ENCODE measurements at places on chromosomes 16 and 17.

DNA sequence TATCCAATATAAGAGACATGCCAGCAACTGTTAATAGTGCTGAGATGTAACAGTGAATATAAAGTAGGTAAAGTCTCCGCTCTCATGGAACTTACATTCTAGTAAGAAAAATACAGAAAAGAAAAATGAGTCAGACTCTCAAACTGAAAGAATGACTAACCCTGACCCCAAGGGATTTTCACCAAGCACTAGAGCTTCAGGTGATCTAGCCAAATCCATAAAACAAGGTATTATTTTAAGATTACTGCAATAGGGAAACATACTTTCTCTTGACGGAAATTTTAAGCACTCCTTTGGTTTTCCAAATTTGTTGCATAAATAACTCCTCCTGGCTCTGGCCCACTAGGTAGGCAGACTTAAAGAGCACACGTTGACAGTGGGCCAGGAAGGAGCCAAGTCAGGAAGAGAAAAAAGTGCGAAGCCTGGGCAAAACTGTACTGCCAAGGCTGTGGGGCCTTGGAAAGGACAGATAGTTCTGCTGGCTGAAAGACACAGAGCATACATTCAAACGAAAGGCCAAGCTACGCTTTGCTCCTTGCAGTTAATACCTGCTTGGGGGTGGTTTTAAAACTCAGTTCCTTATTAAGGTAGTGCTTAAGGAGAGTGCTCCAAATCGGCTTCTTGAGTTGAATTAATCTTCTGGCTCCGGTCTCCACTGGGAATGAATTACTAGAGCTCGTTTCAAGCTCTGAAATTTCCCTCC, 1.4 kb downstream of the GOT2 start:
- H3K4me1 ChIP-seq = peaks cover 5% of the 10 kb centered on the region
- no peaks in the 10 kb centered on the region for H3K36me3 ChIP-seq
- H3K4me3 ChIP-seq = peak overlapping the region; percentile 97
- no peaks in the 10 kb centered on the region for H3K27me3 ChIP-seq

DNA sequence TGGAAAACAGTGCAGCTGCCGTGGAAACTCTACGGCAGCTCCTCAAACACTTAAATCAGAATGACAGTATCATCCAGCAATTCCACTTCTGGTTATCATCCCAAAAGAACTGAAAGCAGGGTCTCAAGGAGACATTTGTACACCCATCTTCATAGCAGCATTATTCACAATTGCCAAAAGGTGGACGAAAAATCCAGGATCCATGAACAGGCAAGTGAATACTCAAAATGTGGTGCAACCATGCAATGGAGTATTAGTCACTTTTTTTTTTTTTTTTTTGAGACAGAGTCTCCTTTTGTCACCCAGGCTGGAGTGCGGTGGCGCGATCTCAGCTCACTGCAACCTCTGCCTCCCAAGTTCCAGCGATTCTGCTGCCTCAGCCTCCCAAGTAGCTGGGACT, 10.6 kb upstream of the AATK start:
- DNase-seq = no peak
- no peaks in the 10 kb centered on the region for H3K4me1 ChIP-seq
- no peaks in the 10 kb centered on the region for H3K36me3 ChIP-seq
- H3K27ac ChIP-seq = no peak overlapping the region
- H3K27me3 ChIP-seq = peaks cover 93% of the 10 kb centered on the region

DNA sequence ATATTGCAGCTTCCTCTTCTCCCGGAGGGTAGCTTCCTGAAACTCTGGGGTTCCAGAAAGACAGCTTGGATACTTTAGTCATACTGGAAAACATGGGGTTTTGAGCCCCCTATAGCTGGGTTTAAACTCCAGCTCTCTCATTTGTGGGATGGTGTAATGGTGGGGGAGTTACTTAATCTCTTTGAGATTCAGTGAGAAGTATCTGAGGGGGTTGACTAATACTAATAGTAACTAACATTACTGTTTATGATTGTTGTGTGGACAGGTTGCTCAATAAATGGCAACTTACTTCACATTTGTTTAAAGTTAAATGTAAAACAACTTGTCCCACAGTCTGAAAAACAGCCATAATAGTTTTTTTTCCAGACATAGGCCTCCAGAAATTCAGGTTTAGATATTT, 5.1 kb upstream of the SUZ12 start:
- H3K4me3 ChIP-seq = no peak overlapping the region
- H3K27me3 ChIP-seq = no peaks in the 10 kb centered on the region
- DNase-seq = no peak
- H3K36me3 ChIP-seq = no peaks in the 10 kb centered on the region
- H3K27ac ChIP-seq = no peak overlapping the region

GRCh38 chr17:47894498-47895346, 1.3 kb upstream of the SP2 start:
- peak overlapping the region; percentile 86 for H3K4me3 ChIP-seq
- H3K27ac ChIP-seq = peak overlapping the region; percentile 53
- no peaks in the 10 kb centered on the region for H3K27me3 ChIP-seq
- no peaks in the 10 kb centered on the region for H3K36me3 ChIP-seq
- H3K4me1 ChIP-seq = peaks cover 32% of the 10 kb centered on the region

GRCh38 chr16:81891736-81892364, 112.8 kb downstream of the PLCG2 start:
- DNase-seq = no peak
- no peaks in the 10 kb centered on the region for H3K27me3 ChIP-seq
- H3K27ac ChIP-seq = no peak overlapping the region
- H3K4me1 ChIP-seq = no peaks in the 10 kb centered on the region

- H3K36me3 ChIP-seq = no peaks in the 10 kb centered on the region
- no peaks in the 10 kb centered on the region for H3K4me1 ChIP-seq
- no peak overlapping the region for H3K4me3 ChIP-seq
Observed at GRCh38 chr16:48112600-48112999, 43.2 kb downstream of the ABCC12 start.

- DNase-seq = no peak
- no peaks in the 10 kb centered on the region for H3K4me1 ChIP-seq
- no peak overlapping the region for H3K4me3 ChIP-seq
- H3K27ac ChIP-seq = no peak overlapping the region
- no peaks in the 10 kb centered on the region for H3K27me3 ChIP-seq
Observed at GRCh38 chr17:70654706-70655105, 485.4 kb downstream of the KCNJ2 start.

- H3K27me3 ChIP-seq = no peaks in the 10 kb centered on the region
- DNase-seq = no peak
- no peak overlapping the region for H3K27ac ChIP-seq
- no peaks in the 10 kb centered on the region for H3K4me1 ChIP-seq
Observed at GRCh38 chr17:34757106-34757505, 177.7 kb downstream of the TMEM132E start.

DNA sequence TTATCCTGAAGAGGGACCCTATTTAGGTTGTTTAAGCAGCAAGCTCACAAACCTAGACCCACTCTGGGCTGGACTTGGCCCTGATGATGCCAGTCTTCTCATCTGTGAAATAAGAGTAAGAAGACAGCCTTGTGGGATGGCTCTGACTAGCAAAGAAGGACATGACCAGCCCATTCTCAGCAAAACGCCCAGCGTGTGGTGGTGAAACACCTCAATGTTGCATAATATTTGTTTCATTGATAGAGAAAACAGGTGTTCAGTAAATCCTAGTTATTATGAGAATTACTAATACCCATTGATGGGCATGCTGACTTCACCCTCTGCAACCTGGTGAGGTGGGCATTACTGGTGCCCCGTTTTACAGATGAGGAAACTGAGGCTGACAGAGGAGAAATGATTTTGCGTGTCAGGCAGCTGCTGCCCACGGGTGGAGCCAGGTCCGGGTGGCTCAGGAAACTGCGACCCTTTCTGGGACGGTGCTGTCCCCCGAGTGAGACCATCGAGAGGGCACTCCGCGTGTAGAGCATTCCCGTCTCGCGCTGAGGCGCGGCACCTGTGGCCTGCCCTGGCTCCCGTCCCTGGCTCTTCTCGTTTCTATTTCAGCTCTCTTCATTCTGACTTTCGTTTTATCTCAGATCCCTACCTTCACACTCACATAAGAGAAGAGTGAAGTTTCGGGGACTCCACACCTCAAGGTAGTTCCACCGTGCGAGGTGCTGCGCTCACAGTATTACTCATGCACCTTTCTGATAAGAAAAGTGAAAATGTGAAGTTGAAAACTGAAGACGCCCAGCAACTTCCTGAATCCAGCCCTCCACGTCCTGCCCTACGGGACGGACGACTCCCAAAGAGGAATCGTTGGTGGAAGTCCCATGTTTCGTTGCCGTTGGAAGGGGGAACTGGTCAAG, 48.5 kb downstream of the IRF8 start:
- H3K27ac ChIP-seq = no peak overlapping the region
- 0 out of 2 replicates have a peak, but pooled peaks cover 5% of the 10 kb centered on the region for H3K4me1 ChIP-seq
- peak overlapping the region; percentile 57 for H3K4me3 ChIP-seq
- peaks cover 73% of the 10 kb centered on the region for H3K27me3 ChIP-seq
- DNase-seq = peak; percentile 64

- H3K4me3 ChIP-seq = no peak overlapping the region
- 0 out of 2 replicates have a peak, but pooled peaks cover 4% of the 10 kb centered on the region for H3K4me1 ChIP-seq
- H3K27me3 ChIP-seq = no peaks in the 10 kb centered on the region
- DNase-seq = no peak
- no peaks in the 10 kb centered on the region for H3K36me3 ChIP-seq
- no peak overlapping the region for H3K27ac ChIP-seq
Observed at GRCh38 chr17:44733753-44734152, 25.0 kb upstream of the ADAM11 start.

DNA sequence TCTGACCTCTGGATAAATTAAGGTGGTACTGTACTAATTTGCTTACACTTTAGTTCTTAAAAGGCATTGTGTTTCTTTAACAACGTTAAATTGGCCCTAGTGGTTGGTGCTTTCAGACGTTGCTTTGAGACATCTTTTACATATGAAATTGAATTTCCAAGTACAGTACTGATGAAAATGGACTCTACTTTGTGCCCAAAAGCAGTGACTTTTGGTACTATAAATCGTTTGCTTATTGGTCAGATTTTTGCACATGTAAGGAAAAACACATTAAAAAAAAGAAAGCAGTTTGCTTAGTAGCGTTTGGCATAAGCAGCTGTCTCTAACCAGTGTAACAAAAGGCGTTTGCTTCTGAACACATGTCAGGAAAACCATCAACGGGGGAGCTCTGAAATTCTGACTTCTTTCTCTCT, 139.6 kb downstream of the CDK5R1 start:
- no peak overlapping the region for H3K27ac ChIP-seq
- no peaks in the 10 kb centered on the region for H3K4me1 ChIP-seq
- no peak for DNase-seq
- H3K4me3 ChIP-seq = no peak overlapping the region

DNA sequence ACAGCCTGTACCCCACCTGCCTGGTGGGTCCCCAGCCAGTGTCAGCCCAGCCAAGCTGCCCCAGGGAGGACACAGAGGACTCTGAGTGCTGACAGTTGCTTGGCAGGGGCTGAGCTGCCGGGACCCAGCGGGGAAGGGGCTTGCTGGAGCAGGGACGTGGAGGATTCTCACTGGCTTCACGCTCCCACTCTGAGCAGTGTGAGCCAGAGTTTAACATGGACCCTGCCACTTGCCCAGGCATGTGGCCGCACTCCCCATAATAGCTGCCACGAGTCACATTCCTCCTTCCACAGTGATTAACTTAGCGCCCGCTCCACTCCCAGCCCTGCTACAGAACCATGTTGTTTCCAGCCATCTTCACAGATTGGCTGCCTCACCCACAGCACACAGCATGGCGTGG, 31.2 kb downstream of the SREBF1 start:
- no peak for DNase-seq
- H3K36me3 ChIP-seq = no peaks in the 10 kb centered on the region
- H3K4me1 ChIP-seq = peaks cover 16% of the 10 kb centered on the region

DNA sequence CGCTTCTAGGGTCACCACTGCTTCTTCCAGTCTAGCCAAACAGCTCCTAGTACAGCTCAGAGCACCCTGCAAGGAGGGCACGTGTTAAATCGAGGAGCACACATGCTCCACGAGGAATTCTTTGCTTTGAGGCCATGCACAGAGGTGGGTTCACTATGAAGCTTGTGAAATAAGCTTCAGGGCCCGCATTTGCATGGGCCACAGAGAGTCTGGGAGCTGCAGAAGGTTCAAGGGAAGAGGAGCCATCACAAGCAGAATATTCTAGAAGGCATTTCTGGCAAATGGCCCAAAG, 55.3 kb downstream of the MYH13 start:
- H3K4me3 ChIP-seq = no peak overlapping the region
- no peak for DNase-seq
- H3K27ac ChIP-seq = no peak overlapping the region
- H3K36me3 ChIP-seq = no peaks in the 10 kb centered on the region

DNA sequence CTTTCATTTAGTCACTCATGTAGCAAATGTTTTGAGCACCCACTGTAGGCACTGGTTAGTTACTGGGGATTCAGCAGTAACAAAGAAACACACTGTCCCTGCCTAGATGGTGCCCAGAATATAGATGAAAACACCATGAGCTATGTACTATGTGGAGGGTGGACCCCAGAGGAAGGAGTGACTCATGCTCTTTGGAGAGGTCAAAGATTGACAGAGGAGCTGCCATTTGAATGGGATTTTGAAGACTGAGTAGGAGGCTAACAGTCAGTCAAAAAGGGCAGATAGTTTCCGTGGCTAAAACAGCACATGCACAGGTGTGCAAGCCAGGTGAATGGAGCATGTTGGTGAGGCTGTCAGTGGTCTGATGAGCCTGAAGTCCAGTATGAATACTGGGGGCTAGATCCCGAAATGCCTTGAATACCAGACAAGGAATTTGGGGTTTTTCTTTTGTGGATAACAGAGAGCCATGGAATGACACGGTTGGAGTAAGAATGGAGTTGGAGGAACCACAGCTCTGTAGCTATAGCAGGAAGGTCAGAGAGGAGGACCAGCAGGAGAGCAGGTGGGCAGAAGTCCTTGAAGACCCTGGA, 6.1 kb downstream of the IL21R start:
- H3K36me3 ChIP-seq = no peaks in the 10 kb centered on the region
- H3K4me1 ChIP-seq = no peaks in the 10 kb centered on the region
- DNase-seq = no peak
- H3K4me3 ChIP-seq = no peak overlapping the region
- no peak overlapping the region for H3K27ac ChIP-seq

DNA sequence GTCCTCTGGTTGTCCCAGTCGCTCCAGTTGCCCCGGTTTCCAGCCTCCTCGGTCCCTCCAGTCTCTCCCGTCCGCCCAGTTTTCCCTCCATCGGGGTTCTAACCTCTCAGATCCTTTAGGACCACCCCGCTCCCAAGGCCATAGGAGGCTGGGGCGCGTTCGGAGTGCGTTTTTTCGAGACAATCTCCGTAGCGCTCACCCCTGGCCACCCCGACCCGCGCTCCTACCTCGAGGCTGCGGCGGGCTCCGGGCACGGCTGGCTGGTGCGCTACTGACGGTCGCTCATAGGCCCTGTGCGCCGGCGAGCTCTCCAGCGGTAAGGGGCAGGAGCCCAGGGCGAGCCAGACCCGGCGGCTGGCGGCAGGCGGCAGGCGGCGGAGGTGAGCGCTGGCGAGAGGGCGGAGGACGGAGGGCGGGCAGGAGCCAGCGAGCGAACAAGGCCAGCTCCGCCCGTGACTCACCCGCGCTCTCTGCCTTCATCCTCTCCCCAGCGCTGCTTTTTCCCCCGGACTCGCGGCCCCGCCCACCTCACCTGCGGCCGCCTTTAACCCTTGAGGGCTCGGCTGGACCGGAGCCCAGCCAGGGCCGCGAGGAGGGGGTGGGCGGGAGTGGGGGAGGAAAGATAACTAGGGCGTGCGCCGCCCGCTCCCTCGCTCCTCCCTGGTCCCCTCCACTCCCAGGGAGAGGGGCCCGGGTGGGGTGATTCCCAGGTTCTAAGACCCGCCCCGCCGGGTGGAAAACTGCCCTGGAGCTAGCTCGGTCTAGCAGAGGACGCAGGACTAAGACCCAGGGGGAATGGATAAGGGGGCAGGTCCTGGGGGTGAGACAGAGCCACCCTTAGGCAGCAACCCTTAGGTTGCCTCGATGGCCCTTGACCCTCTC, at the start of gene SP6:
Gene SP6 (minus strand): TSS at position 472 of the 882 bp plus-strand sequence. CDS start 2,734 bp downstream, outside the sequence.
- H3K27me3 ChIP-seq = peaks cover 96% of the 10 kb centered on the region
- peak; percentile 69 for DNase-seq
- H3K4me1 ChIP-seq = 0 out of 2 replicates have a peak, but pooled peaks cover 4% of the 10 kb centered on the region
- H3K27ac ChIP-seq = no peak within 1 kb of the TSS
- H3K4me3 ChIP-seq = peak within 1 kb of the TSS; percentile 42

Data from MM.1S (cell line).